ENCODE measurements at places on chromosomes 2 and 18.

DNA sequence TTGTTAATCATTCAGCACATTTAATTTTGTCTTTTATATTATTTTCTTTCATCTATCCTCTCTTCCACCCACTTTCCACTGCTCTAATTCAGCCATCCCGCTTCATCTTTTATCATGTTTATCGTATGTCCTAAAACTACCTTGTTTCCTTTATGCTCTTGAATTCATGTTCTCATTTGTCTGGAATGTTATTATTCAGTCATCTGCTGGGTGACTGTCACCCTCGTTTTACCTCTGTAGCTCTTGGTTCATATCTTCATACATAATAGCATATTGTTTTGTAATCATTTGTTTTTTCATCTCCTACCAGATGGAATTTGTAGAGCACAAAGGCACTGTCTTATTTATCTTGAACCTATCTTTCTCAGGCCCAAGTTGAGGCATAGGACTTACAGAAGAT lies 37.0 kb downstream of the SMCHD1 start:
- no peak for DNase-seq

DNA sequence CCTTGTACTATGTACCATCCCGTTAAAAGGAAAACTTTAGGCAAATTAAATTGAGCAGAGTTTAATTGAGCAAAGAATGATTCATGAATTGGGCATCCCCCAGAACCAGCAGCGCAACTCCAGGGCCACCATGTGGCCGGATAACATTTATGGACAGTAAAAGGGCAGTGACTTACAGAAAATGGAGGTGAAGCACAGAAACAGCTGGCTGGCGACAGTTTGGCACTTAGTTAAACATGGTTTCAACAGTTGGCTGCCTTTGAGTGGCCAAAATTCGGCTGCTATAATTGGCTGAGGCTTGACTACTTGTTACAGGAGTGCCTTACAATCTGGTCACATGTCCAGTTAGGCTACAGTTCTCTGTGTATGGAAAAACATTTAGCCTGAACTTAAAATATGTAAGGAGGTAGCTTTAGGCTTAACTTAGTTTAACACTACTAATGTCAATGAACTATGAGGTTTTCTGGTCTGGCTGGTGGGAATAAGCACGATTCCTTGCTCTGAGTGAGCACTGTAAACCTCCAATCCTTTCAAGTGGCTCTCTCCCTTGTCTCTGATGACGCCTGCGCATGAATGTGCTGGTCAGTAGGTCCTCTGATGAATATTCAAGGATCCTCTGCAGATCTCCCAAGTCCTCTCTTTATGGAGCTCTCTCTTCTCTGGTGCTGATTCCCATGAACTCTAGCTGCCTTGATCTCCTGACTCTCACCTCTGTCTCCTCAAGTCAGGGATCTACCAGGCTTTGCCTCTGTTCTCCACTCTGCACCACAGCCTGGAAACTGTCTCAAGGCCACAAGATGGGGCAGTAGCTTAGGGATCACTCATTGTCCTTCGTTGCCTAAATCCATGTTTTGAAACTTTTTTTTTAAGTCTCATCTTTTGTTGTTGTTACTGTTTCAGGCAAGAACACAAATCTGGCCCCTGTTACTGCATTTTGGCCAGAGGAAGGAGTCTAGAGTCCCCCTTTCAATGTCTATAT lies 24.4 kb upstream of the RAB31 start:
- peak; percentile 80 for DNase-seq

DNA sequence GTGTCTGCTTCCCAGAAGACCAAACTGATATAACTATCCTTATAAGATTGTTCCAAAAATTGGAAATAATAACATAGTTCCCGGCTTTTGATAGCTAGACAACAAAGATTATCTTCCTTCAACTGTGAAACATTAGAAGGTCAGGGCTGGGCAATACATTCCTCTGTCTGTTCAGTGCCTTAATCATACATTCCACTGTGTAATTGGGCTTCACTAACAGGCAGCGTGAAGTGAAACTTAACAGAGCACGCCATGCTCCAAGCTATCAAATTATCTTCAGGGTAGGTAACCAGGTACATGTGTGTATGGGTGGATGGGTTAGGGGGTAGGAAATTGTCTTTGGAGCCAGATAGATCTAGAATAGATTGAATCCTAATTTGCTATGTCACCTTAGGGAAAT lies 23.5 kb upstream of the ARL5A start:
- no peak for DNase-seq

DNA sequence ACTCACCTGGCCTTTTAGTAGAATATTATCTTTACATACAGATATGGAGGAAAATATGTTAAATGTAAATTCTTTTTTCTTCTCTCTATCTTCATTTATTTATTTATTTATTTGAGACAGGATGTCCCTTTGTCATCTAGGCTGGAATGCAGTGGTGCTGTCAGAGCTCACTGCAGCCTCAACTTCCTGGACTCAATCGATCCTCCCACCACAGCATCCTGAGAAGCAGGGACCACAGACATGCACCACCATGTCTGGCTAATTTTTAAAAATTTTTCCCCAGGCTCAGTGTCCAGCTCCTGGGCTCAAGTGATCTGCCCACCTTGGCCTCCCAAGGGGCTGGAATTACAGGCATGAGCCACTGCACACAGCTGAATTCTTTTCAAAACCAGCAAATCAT lies 20.3 kb downstream of the KYNU start:
- DNase-seq = no peak

DNA sequence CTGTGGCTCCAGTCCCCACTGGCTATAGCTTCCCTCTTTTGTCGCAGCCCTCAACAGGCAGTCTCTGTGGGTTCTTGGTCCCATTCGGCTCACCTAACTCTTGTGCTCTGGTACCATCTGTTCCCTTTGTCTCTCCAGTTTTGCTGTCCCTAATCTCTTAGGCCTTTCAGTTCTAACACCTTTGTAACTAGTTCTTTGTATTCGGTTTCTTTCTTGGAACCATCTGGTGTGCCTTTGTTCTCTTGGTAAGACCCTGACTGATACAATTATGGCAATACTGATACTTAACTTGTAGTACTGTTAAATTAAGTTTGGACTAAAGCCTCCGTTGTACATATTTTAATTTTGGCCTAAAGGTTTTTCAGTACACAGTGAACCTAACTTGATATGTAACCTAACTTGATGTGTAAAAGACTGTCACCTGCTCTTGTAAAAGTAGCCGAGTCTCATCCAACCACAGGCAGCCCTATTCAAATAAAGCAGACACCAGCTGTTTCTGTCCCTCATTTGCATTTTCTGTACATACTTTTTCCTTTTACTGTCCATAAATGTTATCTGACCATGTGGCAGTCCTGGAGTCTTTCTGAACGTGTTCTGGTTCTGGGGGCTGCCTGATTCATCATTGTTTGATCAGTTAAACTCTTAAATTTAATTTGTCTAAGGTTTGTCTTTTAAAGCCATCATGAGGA lies 4.8 kb upstream of the MRPL44 start:
- DNase-seq = no peak
